ENCODE measurements at places on chromosomes 4 and X.

- no peak for DNase-seq
These were observed 143.8 kb downstream of the ACTRT1 start for GRCh38 chrX:127908384-127908783.

DNA sequence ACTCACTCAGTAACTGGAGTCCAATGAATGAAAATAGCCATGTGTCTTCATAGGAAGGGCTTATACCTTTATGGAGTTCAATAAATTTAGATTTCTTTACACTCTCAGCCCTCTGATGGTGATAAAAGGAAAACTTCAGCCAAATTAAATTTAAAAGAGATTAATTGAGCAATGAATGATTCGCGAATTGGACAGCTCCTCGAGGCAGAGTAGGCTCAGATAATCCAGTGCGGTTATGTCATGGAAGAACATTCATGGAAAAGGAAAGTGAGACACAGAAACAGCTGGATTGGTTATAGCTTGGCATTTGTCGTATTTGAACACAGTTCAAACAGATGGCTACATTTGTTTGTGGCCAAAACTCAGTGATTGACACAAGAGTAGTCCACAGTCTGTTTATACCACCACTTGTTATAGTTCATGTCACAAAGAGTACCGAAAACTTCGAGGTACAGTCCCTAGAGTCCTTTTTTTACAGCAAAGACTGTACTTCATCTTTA lies 54.6 kb upstream of the TACR3 start:
- no peak for DNase-seq

DNA sequence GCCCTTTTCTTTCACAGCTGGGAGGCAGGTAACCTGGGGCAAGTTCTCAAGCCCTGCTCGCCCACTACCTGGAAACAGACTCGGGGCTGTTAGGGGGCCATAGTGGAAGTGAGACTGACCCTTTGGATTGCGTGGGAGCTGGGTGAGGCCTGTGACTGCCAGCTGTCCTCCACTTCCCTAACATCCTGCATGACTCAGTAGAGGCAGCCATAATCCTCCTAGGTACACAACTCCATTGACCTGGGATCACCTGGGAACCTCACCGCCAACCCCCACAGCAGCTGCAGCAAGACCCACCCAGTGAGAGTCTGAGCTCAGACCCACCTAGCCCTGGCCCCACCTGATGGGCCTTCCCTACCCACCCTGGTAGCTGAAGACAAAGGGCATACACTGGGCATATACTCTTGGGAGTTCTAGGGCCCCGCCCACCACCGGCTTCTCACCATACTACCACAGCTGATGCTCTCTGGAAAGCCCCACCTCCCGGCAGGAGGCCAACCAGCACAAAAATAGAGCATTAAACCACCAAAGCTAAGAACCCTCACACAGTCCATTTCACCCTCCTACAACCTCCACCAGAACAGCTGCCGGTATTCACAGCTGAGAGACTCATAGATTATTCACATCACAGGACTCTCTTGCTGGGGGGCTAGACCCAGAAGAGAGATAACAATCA lies 61.1 kb upstream of the DCTD start:
- DNase-seq: no peak

- no peak for DNase-seq
These were observed 84.5 kb upstream of the MAML3 start for GRCh38 chr4:140238351-140239056.

- no peak for DNase-seq
These were observed 53.0 kb downstream of the MAPK10 start for GRCh38 chr4:86306816-86307215.

- DNase-seq: no peak
These were observed 15.4 kb downstream of the TMPRSS11E start for GRCh38 chr4:68462691-68463090.

DNA sequence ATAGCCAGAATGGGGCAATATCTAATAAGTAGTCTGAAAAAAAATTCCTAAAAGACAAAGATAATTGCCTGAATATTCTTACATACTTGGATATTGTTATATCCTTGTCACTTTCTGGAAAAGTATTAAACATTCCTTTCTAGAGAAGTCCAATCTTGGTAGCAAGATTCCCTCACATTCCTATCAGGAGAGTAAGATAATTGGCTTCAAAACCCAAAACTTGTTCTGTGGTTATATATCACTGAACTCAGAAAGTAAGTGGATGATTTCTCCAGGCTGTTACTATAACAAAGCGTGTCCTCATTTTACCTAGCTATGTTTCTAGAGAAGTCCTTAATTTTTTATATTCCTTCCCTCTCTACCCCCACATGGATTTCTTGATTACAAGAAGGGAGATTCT lies 46.0 kb upstream of the TEX13A start:
- DNase-seq: no peak

DNA sequence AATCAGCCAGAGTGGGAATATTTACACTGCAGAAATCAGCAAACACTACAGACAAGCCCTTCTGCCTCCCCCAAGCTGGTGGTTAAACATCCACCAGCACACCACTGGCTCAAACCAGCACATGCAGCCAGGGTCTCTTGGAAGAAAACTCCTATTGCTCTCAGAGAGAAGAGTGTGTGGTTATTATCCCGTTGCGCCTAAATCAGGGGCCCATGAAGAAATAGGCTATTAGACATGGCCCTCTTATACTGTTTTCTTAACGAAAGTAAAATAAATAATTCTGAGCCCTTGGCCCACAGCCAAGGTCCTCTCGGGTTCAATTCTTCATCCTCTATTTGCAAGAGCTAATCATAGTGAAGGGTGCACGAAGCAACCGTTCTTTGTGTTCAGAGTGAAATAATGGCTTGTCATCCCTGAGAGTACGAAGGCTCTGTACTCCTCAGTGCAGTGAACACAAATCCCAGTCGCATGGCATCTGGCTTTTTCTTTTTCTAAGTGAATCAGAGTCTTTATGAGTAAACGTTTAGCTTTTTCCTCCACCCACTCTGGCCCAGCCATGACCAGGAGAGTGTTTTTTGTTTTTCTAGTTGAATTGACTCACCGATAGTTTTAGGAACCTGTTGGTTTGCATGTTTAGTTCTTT lies 33.4 kb upstream of the RBM47 start:
- DNase-seq: no peak

DNA sequence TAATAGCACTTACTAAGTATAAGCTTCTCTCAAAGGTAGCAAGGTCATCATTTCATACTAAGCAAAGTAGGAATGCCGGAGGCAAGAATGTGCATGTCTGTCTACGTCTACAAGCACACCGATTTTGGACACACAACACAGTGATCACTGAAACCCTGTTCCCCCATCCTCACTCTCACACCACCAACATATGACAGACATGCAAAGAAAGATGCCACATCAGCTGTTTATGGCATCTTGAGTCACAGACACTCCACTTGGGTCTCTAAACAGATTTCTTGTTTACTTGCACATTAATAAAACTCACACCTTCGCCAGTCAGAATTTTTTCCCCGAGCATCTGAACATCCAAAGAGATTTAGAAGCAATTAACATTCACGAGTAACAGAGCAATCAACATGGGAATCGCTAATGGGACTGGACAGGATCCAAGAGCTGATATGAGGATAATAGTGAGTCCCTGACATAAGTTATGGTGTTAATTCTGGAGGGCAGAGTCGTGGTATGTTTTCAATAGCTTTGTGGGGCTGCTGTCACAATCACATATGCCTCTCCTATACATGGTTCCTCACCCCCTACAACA lies 324.1 kb downstream of the DHX15 start:
- DNase-seq: no peak

- DNase-seq: no peak
These were observed 12.1 kb downstream of the ASB5 start for GRCh38 chr4:176256921-176257320.

DNA sequence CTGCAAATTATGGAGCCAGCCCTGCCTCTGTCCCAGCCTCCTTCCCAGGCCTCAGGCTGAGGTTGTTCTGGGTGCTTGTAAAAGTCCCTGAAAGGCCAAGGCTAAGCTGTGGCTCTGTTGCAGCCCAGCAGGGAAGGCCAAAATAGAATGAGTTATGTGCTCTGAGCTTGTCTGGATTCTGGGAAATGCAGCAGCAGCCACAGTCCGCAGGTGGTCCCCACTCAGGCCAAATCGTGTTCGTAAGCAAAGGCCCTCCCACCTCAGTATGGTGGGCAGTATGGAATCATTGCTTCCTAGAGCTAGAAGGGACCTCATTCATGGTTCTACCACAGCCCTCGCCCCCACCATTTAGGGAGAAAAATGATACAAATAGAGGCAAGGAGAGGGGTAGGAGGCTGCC lies 4.7 kb upstream of the TCEAL1 start:
- no peak for DNase-seq

DNA sequence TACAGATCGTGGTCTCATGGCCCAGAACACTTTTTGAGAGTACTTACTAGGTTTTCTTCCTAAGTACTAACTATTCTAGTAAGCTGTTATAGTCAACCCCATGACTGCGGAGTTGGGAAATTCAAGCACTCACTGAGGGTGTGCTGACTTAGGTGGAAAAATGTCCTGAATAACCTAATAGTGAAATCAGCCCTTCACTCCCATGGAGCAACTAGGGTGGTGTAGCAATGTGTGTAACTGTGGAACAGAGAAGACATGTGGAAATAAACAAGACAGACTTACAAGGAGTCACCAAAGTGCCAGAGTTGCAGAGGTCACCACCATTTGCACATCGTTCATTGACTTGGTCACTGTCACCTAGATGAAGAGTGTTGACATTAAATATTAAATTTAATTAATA lies 12.1 kb upstream of the VSIG4 start:
- DNase-seq: no peak

GRCh38 chr4:142452161-142452855 lies 393.8 kb downstream of the INPP4B start:
- DNase-seq: no peak
